ENCODE measurements at places on chromosomes 2 and 18. TPM values are rescaled to one million over a fixed set of nuclear protein-coding genes. Genes with fewer than 3 reads are reported as not detected.

GRCh38 chr2:99989905-99990304 is 152.5 kb downstream of the AFF3 start:
- H3K4me3 ChIP-seq = no peak overlapping the region
- H3K27me3 ChIP-seq = no peaks in the 10 kb centered on the region
- DNase-seq = no peak
- H3K4me1 ChIP-seq = no peaks in the 10 kb centered on the region

DNA sequence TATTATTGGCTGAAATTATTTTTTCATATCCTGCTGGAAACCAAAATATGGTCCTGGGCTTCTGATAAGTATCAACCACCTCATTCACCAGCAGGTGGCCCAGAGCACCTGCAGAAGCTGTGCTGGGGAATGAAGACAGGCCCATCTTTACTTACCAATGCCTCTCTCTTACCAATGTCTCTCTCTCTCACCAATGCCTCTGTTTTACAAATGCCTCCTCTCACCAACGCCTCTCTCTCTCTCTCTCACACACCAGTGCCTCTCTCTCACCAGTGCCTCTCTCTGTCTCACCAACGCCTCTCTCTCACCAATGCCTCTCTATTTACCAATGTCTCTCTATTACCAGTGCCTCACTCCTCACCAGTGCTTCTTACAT is 2.3 kb upstream of the MAL start:
- H3K4me1 ChIP-seq = peaks cover 5% of the 10 kb centered on the region
- no peaks in the 10 kb centered on the region for H3K36me3 ChIP-seq
- peaks cover 38% of the 10 kb centered on the region for H3K27me3 ChIP-seq
- no peak overlapping the region for H3K27ac ChIP-seq

DNA sequence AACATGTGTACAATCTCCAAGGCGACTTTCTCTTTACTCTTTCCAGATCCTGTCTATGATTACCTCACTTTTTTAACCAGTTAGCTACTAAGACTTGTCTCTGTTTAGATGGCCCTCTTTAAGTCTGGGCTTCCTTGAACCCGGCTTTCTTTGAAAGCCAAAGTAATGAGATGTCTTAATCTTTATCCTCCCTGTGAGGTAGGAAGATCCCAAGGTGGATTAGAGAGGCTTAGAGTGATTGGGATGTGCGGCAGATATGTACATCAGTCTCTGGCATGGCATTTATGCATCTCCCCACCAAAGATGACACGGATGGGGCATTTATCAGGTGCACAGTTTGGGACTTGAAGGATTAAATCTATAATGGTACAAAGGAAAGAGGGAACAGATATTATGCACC is 186.3 kb downstream of the FSHR start:
- no peak overlapping the region for H3K27ac ChIP-seq
- no peak for DNase-seq
- H3K36me3 ChIP-seq = no peaks in the 10 kb centered on the region
- H3K4me1 ChIP-seq = no peaks in the 10 kb centered on the region
- H3K4me3 ChIP-seq = no peak overlapping the region

DNA sequence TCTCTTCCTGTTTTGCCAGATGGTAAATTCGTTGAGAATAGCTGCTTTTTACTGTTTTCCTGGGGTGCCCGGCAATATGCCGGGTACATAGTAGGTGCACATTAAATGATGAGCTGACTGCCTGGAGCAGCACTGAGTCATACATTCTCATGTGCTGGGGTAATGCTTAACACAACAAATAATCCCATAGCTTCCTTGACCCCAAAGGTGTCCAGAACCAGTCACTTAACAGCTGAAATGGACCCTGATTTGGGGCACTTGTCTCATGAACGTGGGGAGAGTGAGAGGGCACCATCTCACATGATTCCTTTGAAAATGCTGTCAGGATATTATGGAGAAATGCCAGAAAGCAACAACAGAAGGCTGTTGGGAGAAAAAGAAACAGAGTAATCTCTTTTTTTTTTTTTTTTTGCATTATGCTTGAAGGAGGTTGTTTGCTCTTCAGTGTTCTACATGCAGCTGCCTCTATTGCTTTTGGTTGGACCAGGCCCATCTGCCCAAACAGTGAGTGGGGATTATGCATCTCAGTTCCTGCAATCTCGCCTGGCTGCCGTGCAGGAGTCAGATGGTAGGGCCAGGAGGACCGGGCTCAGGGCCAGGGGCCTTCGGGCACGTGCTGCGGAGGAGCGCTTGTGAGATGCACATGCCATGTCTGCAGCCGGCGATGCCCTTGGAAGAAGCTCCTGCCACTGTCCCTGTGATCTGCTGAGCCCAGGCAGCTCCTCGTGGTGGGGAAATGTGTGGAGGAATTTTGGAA is 162.1 kb downstream of the SH3RF3 start:
- no peaks in the 10 kb centered on the region for H3K4me1 ChIP-seq
- no peak overlapping the region for H3K4me3 ChIP-seq
- H3K27me3 ChIP-seq = no peaks in the 10 kb centered on the region
- H3K27ac ChIP-seq = no peak overlapping the region
- peaks cover 8% of the 10 kb centered on the region for H3K36me3 ChIP-seq
- DNase-seq = no peak

- no peak for DNase-seq
- H3K27ac ChIP-seq = no peak overlapping the region
- H3K36me3 ChIP-seq = no peaks in the 10 kb centered on the region
- no peaks in the 10 kb centered on the region for H3K27me3 ChIP-seq
These were observed 57.2 kb downstream of the CYB5A start for GRCh38 chr18:74234326-74235171.

DNA sequence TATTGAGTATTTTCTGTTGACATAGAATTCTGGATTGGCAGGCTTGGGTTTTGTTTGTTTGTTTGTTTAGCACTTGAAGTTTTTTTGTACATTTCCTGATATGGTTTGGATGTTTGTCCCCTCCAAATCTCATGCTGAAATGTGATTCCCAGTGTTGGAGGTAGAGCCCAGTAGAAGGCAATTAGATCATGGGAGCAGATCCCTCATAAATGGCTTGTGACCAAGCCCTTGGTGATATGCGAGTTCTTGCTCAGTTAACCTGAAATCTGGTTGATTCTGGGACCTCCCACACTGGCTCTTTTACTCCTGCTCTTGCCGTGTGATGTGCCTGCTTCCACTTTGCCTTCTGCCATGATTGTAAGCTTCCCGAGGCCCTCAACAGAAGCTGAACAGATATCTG is 98.0 kb downstream of the PTPN4 start:
- no peak overlapping the region for H3K4me3 ChIP-seq
- DNase-seq = no peak
- peaks cover 4% of the 10 kb centered on the region for H3K4me1 ChIP-seq
- H3K27me3 ChIP-seq = no peaks in the 10 kb centered on the region

Gene CNDP2
- total RNA-seq = 212 TPM

All from H9 (cell line).